Kidney glomerular epithelial cell (primary cell): ENCODE measurements at places on chromosomes 3 and 15.
A peak's percentile ranks its signal among the peaks of the same experiment; 100 is the strongest.

GRCh38 chr3:58690490-58690889, 23.9 kb upstream of the FAM3D start:
- no peak for DNase-seq

DNA sequence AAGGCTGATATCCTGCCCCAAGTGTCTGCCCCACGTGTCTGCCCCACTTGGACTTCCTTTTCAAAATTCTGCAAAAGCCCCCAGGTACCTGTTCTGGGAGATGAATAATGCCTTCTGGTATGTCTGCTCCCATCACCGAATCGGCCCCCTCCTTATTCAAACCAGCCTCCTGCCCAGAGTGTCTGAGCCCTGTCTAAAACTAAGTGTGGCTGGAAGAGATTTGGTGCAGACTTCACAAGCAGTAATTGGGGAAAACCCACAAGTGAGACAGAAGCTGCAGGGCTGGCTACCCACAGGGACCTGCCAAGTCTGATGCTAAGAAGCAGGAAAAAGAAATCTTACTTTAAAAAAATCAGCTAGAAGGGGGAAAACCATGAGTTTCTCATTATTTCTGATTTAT, 85.1 kb downstream of the DUT start:
- DNase-seq = no peak

- DNase-seq = peak; percentile 6
Measured at GRCh38 chr15:41258750-41259471, 27.8 kb downstream of the CHP1 start.

GRCh38 chr3:115146032-115146417, 1.1 kb downstream of the ZBTB20 start:
- DNase-seq = peak; percentile 77

DNA sequence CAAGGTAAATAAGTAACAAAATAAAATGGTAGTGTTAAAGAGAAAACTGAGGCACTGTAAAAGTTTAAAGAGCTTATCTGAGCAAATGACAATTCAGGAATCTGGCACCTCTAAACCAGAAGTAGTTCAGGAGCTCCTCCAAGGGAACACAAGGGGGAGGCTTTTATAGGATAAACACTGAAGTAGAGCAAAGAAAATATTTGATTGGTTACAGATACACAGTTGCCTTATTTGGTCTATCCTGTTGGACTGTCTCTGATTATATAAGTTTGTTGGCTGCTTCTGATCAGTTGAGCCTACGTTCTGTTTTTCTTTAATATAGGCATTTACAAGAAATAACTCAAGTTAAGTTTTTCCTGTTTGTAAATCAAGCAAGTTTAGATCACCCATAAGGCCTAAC, 146.9 kb downstream of the ERC2 start:
- DNase-seq = no peak

DNA sequence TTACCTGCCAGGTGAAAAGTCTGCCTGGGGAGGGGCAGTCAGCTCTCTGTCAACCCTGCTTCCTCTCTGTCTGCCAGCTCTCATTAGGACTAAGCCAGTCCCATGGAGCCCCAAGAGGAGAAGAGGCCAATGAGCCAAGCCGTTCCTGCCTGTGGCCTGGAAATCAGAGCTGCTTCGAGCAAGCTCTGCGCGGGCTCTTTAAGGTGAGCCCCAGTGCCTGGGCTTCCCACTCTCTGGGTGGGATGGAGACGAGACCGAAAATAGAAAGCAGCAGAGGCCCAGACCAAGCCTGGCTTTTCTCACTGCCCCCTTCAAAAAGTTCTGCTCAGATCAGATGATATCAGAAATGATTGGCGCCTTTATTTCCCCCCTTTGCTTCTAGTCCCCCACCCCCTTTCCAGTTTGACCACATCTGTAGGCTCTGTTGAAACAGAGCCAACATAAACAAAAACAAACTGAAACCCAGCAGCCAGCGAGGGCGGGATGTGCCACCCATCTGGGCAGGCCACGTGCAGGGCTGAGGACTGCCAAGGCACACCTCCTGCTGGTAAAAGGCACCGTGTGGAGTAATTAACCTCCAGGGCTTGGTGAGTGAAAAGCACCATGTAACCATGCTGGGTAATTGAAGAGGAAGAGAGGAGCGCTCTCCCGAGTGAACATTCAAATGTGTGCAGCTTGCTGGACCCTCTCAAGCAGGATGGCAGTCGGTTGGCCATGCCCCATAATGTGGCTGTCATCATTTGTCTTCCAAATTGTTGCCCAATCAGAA, 471.0 kb upstream of the PROK2 start:
- DNase-seq = no peak

- DNase-seq = no peak
Measured at GRCh38 chr15:99514306-99514705, 51.5 kb upstream of the MEF2A start.

GRCh38 chr3:27507515-27508266, 23.5 kb upstream of the SLC4A7 start:
- no peak for DNase-seq

- no peak for DNase-seq
Measured at GRCh38 chr3:119530456-119530855, 29.0 kb downstream of the CD80 start.

GRCh38 chr3:169034401-169034800, 629.1 kb downstream of the MECOM start:
- peak; percentile 18 for DNase-seq

DNA sequence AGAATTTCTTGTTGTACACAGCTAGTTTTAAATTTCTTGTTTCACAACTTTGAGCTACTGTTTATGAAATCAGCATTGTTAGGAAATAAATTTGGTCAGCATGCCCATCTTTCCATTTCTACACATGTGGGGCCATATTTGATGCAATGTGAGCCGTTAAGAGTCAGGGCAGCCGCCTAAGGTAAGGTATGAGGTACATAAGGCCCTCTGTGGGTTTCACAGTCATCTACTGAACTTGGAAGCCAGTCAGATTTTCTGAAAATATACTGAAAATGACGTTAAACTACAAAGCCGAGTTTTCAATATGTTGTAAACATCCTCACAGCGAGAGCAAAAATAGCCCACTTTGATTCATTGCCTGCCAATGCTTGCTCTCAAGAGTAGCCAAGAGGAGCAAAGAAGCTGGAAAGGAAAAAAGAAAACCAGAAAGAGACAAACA, 94.7 kb upstream of the PDZRN3 start:
- DNase-seq = no peak

- no peak for DNase-seq
Measured at GRCh38 chr3:162217647-162218046, 721.0 kb downstream of the OTOL1 start.

DNA sequence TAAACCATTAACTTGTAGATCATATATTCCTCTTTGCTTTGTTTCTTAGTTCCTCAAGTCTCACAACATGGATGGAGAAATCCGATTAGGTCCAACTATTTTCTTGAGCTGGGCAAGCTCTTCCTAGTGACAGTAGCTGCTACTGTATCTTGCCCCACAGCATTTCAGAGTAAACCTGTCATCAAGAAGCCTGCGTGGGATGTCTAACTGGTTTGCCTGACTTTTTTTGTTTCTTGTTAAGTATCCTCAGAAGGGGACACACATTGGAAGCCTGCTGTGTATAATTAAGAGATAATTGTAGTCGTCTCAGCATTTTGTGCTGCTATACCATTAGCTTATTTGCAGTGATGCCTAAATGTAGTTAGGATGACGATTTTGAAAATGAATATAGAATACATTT, 29.3 kb upstream of the STT3B start:
- no peak for DNase-seq

DNA sequence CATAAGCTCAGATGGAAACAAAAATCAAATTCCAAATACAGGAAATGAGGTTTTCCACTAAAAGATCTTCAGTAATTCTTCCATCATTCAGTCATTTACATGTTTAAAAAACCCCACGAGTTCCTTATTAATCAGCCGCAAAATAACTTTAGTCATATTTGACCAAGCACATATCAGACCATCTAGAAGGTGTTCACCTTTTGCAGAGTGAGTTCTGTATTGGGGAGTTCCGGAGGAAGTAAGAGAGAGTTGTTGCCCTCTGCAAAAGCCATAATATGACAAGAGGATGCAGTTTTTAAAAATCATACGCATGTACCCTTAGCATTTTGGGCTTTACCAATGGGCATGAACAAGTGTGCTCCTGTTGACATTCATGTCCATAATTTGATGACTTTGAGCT, 61.6 kb downstream of the CCR1 start:
- no peak for DNase-seq

DNA sequence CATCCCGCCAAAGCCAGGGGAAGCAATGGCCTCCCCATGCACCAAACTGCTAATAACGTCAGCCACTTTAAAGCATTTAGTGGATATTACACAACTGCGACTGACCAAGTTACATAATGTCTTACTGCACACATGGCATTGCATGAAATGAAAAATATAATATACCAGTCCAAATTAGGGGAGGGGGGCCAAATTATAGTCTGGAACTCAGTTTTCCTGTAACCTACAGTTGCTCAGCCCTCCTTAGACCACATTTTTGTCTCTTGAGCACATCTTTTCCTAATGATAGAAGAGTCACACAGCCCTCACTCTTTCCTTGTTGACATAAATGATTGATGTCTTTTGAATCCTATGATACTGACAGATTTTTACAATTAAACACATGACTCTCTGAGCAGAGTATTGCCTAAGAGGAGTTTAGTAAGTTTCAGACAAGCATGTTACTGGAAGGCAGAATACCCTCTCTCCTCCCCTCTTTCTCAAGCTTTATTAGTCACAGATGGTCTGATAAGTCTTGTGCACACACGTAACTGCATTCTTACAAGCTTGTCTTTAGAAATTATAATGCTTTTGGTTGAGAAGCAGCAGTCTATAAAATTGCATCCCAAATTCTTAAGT, 1.1 kb upstream of the PLD1 start:
- peak; percentile 52 for DNase-seq

GRCh38 chr3:161989012-161989411, 492.4 kb downstream of the OTOL1 start:
- DNase-seq = no peak

DNA sequence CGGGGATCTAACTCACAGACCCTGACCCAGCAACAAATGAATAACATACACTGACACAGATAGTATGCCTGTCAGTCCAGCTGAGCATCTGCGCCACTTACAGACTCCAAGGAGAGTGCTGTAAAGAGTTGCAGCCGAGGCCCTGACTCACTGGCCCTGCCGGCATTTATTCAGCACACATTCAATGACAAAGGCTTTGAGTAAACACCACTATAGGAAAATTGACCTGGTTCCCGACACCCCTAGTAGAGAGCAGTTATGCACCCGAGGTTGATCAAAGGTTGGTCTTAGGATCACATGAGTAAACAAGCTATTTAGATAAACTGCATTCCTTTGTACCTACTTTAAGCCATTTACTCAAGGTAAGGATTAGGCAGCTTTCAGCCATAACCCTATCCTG, 22.7 kb downstream of the LARS2 start:
- no peak for DNase-seq

- DNase-seq = no peak
Measured at GRCh38 chr3:50655009-50655830, 19.5 kb upstream of the DOCK3 start.

DNA sequence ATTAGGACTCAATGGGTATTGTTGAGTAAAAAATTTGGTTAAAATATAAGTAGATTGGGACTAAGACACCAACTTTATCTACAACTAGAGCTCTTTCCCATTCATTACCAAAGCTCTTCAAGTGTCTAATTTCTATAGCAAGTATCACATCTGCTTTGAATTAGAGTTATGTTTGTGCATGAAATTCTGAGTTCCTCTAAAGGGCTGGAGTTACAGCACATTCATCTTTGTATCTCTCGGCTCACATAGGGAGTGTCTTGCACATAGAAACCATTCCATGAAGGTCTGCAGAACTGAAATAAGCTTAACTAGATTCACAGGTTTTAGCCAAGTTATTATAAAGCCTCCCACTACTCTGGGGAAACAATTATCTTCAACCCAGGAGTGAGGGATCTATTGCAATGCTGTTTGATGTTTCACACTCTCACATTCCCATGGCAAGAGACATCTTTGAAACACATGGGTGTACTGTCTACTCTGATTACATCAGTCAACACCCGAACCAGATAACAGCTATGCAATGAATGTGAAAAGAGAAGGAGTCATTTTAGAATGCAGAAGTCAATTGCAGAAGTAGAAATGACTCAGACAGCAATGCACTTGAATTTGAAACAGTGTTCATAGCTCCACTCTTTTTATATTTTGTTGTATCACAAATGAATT, 93.1 kb upstream of the KBTBD8 start:
- DNase-seq = no peak

DNA sequence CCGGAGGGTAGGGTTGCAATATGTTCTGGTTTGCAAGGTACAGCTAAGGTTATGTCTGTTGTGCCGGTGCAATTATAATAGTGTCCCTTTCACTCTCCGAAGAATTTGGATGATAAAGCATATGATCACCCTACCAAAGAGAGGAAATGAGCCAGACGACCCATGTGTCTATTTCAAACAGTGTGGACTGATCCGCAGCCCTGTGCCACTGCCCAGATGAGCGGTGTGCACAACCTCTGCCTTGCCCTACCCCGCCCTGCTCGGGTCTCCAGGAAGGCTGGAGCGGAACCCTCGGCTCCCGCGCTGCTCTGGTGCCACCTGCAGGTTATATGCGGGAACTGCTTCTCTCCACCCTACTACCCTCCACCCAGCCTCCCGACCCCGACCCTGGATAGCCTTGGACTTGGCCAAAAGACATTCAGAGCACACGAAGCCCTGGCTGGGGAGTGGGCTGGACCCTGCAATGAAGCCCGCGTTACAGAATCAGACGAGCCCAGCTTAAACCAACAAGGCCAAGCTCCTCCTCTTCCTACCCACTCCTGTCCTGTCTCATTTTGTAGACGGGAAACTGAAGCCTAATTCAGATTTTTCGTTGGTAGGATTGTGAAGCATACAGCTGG, 68.4 kb upstream of the CHRNB4 start:
- peak; percentile 33 for DNase-seq

DNA sequence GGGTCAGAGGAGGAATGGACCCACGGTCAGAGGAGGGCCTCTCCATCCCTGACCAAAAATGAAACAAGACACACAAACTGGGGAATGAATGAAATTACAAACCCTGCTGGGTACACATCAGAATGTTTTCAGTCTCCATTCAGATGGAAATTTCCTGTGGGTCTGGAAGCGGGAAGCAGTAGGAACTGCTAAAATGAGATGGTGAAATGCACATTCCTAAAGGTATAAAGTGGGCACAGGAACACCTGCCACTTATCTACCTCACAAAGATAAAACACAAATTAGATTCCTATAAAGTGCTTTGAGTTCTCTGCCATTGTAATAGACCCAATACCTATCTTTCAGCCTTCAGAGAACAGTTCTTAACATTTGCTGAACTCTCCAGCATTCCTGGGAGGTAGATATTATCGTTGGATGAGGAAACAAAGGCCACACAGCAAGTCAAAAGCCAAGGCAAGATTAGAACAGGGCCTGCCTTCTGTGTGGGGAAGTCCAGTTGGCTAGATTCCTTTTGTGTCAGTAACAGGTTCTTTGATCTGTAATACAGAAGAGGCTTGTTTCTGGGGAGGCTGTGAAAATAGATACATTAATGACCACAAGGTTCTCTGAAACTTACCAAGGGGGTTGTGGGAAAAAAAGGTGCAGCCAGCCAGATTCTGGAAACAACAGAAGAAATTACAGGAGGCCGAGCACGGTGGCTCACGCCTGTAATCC, 98.4 kb downstream of the IGF2BP2 start:
- DNase-seq = no peak

DNA sequence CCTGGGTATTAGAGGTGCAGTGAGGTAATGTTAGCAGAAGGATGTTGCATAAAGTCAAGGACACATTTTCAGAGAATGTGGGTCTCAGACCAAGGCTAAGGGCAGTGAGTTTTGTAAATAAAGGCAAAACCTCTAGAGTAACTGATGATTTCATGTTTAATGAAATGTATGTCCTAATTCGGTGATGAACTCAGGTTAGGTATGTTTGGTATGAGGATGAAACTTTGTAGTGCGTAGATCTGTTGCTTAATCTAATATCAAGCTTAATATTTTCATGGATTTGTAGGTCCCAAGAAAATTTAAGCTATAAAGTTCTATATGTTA, 3.6 kb downstream of the USP50 start:
- DNase-seq = no peak
